ENCODE measurements at places on chromosomes 1 and 21. TPM values are rescaled to one million over a fixed set of nuclear protein-coding genes. Genes with fewer than 3 reads are reported as not detected.

ANGPTL3 gene
- not detected for total RNA-seq

KCNJ6 gene
- total RNA-seq: under 0.01 TPM

FCRL5 gene
- not detected for total RNA-seq

LEPR gene
- total RNA-seq: 15.9 TPM

OR2G6 gene
- not detected for total RNA-seq

OR2T11 gene
- total RNA-seq: not detected

MYOC gene
- total RNA-seq: not detected

TRIM46 gene
- total RNA-seq: 5.9 TPM
